ENCODE measurements at places on chromosomes 6 and 20. TPM values are rescaled to one million over a fixed set of nuclear protein-coding genes. Genes with fewer than 3 reads are reported as not detected.

DNA sequence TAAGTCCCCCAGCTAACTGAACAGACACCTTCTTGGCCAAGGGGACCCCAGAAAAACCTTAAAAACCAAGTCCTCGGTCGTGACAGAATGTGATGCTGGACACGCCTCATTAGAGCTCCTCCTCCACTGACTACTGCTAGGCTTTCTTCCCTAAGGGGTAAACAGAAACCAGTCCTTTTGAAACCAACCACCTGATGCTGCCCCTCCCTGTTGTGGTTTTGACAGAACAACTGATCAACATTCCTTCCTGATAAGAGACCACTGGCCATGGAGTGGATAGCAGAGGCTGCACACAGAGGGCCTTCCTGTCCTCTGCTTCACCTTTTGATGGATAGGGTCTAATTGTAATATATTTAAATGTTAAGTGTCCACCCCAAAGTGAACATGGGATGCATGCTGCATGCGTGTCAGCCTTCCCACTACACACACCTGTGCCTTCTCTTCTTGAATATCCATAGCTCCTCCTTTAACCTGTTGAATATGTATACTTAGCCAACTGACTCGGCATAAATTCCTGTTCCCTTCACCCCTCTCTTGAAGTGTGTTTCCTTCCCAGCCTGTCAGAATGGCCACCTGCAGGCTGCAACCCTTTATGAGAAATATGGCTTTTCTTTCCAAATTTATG lies 27.9 kb upstream of the SLC2A12 start:
- no peak for DNase-seq

The LHFPL5 gene
- total RNA-seq = not detected

- DNase-seq = no peak
Observed at GRCh38 chr6:23637296-23637695, 488.7 kb upstream of the NRSN1 start.

GRCh38 chr6:30782425-30783014 lies 38.2 kb upstream of the IER3 start:
- DNase-seq = no peak

The HLA-F gene
- 163 TPM for total RNA-seq

- DNase-seq = no peak
Observed at GRCh38 chr6:87674290-87674689, 27.7 kb downstream of the AKIRIN2 start.

- no peak for DNase-seq
Observed at GRCh38 chr6:133948472-133948871, 4.6 kb upstream of the TBPL1 start.

The POU5F1 gene
- 4.1 TPM for total RNA-seq

The DEFB124 gene
- not detected for total RNA-seq

GRCh38 chr20:33013701-33014326 lies 6.3 kb downstream of the BPIFB2 start:
- DNase-seq = no peak

DNA sequence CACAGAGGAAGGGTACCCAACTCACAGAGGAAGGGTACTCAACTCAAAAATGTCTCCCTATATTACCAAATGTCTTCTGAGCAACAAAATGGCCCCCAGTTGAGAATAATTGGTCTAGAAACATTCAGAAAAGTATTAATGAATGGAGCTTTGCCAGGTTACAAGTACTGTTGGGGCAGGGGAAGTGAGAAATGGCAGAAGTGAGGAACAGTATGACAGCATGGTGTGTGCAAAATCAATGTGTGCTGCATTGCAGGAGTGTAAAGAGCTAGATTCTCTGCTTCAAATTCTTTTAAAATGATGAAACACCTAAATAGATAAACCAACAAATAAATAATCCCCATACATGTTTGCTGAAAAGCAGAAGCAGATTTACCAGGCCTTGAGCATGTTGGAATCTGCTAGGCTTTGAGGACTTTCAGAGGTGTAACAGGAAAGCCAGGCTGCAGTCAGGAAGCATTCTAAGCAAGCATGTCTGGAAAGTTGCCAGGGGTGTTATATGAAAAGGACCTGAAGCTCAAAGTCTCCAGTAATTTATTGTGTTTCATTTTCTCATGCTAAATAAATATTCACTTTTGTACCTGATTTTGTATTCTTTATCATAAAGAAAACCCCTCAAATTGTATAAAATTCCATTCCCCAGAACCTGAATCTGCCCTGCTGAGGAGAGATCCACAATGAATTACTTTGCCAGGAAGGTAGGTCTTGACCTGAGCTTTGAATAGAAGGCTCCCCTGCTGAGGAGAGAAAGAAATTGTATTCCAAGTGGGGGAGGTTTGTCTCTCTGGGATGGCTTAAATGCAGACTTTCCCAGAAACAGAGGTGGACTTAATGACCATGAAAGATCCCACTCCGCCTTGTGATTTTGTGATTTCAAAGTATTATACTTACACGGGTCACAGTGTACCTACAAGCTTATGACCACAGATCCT lies 265.0 kb upstream of the MARCKS start:
- no peak for DNase-seq

DNA sequence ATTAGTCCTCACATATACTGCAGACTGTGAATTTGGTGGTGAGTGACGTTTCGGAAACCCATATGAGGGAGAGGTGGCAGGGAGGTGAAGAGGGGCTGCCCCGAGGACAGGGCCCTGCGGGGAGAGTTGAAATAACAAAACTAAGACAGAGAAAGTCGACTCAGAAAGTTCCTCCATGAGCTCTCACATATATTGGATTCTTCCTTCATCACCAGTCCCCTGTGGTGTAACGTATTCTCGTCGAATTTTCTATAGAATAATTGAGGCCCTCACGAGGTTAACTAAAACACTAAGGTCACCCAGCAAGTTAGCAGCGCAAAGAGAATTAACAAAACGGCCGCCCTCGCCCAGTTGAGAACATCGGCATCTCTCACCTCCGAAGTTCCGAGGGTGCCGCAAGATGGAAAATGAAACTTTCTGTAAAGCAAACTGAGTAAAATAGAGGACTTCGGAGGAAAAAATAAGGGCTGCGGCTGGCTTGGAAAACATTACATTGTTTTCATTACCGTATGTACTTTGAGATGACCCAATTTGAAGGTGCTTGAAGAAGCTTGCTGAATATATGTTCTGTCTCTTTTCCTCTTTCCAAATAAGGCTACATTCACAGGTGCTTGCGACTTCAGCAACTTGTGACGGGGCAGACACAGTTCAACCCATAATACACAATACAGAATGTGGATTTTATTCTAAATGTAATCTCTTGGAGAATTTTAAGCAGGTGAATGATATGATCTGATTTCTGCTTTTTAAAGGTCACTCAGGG lies 490.9 kb upstream of the JARID2 start:
- DNase-seq = no peak

The SMOC2 gene
- 2.6 TPM for total RNA-seq

DNA sequence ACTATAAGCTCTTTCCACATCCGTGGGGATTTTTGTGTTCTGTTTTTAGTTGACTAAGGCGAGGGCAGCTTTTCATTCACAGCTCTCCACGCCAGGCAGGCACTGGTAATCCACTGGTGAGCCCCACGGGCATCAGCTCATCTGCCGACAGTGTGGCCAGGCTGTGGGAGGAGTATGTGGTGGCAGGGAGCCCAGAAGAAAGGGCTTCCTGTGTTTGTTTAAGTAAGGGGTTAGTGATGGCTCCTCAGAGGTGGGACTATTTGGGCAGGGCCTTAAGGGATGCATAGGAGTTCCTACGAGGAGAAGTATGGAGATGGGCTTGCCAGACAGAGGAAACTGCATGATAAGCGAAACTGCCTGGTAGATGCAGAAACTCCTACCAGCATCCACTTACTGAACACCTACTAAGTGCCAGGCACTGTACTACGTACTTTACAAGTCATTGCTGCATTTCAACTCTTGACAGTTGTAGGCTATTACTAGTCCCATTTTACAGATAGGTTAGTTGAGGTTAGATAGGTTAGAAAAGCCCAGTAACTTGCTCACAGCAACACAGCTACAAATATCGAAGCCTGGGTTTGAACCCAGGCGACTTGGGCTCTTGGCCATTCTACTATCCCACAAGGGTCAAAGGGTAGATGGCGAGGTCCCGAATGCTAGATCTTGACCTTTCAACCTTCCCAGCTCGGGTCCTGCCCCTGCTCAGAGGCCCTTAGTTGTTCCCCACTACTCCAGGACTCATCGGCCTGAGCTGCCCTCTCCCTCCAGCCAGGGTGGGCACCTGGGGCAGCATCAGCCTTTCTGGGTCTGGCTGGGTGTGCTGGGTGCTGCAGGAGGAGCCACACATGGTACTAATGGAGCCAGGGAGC lies 55.1 kb downstream of the CEBPB start:
- DNase-seq = no peak

- no peak for DNase-seq
Observed at GRCh38 chr20:10812759-10813327, 139.0 kb upstream of the JAG1 start.

DNA sequence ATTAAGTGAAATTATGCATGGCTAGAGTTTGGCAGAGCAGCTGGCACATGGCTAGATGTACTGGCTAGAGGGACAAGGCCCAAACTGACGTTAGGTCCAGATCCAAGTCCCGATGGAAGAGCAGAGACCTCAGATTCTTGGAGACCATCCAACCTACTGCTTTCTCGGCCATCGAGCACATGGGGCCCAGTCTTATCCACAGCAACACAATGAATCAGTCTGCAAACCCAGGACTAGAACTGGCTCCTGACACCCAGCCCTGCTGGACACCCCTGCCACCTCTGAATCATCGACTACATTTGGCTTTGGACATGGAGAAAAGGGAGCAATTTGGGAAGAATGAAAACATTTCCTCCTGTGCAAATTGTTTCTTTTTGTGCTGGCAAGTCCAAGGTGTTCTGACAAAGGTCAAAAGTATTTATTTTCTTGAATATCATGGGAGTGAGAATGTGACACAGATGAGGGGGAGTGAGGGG lies 23.9 kb upstream of the YWHAB start:
- no peak for DNase-seq

- DNase-seq = no peak
Observed at GRCh38 chr20:14617123-14617522, 279.7 kb upstream of the FLRT3 start.

The HCRTR2 gene
- total RNA-seq = not detected

The MEP1A gene
- total RNA-seq = not detected

The NMBR gene
- not detected for total RNA-seq

DNA sequence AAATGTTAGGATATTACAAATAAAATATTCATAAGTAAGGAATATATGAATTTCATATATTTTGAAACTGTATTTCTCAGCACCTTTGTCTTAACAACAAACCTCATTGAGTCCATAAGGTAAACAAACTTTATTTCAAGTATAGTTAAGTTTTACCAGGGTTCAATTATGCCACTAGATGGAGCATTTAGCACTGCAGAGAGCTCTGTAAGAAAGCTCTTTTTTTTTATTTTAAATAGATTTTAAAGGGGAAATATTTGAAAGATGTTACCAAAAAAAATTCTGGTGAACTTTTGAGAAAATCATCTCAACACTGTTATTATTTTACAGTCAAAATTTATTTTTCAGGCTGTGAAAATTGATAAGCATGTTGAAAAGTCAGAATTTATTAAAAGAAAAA lies 955.2 kb upstream of the EYS start:
- DNase-seq = no peak

The GRM1 gene
- total RNA-seq = not detected

GRCh38 chr20:38192323-38192885 lies 27.3 kb upstream of the TGM2 start:
- no peak for DNase-seq

- no peak for DNase-seq
Observed at GRCh38 chr20:5835871-5836270, 85.7 kb downstream of the SHLD1 start.

The PLA2G7 gene
- total RNA-seq = 9.5 TPM

- no peak for DNase-seq
Observed at GRCh38 chr6:131083687-131084086, 20.6 kb upstream of the EPB41L2 start.

- no peak for DNase-seq
Observed at GRCh38 chr6:165662041-165662748, 846 bp downstream of the PDE10A start.

- no peak for DNase-seq
Observed at GRCh38 chr6:35035481-35036030, 105.6 kb downstream of the TCP11 start.

The PNLDC1 gene
- total RNA-seq = 1.0 TPM

The C6orf15 gene
- total RNA-seq = not detected

GRCh38 chr6:47759364-47759763 lies 22.5 kb upstream of the OPN5 start:
- DNase-seq = no peak

DNA sequence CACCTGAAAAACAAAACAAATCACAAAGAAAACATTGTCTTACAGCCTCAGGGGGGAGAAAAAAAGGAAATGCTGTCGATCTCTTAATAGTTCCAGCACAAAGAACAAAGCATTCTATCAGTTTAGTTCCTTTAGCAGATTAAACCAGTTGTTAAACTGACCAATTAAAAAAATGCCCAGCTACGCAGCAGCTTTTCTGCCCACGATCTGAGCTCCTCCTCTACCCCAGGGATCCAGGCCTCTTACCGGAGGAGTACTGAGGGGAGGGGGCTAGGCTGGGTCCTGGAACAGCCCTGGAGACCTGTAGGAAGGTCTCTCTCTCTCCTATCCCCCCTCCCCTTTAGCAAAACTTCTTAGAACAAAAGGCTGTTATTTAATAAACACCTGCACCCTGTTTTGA lies 13.4 kb downstream of the PTK7 start:
- DNase-seq = no peak

Measured in upper lobe of left lung (tissue), 6 donors.